ENCODE measurements at places on chromosomes 1 and 21. TPM values are rescaled to one million over a fixed set of nuclear protein-coding genes. Genes with fewer than 3 reads are reported as not detected.

The LENEP gene
- total RNA-seq: not detected

The CITED4 gene
- total RNA-seq: 42.1 TPM

The CDKN2C gene
- total RNA-seq: 1.0 TPM

The HSF2BP gene
- total RNA-seq: 1.7 TPM

The FCRL5 gene
- total RNA-seq: not detected

The HPDL gene
- 0.24 TPM for total RNA-seq

Measured in glomerular endothelial cell (primary cell).